ENCODE measurements at places on chromosomes 5 and 9.

DNA sequence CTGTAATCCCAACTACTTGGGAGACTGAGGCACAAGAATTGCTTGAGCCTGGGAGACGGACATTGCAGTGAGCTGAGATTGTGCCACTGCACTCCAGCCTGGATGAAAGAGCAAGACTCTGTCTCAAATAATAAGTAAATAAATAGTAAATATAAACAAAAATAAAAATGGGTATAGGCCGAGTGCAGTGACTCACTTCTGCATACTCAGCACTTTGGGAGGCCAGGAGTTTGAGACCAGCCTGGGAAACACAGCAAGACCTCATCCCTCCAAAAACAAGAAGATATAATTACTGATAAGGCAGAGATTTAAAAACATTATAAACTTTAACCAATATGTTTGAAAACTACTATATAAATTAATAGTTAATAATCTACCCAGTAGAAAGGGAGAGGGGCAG, 37.8 kb upstream of the SUSD1 start:
- no peak for DNase-seq

DNA sequence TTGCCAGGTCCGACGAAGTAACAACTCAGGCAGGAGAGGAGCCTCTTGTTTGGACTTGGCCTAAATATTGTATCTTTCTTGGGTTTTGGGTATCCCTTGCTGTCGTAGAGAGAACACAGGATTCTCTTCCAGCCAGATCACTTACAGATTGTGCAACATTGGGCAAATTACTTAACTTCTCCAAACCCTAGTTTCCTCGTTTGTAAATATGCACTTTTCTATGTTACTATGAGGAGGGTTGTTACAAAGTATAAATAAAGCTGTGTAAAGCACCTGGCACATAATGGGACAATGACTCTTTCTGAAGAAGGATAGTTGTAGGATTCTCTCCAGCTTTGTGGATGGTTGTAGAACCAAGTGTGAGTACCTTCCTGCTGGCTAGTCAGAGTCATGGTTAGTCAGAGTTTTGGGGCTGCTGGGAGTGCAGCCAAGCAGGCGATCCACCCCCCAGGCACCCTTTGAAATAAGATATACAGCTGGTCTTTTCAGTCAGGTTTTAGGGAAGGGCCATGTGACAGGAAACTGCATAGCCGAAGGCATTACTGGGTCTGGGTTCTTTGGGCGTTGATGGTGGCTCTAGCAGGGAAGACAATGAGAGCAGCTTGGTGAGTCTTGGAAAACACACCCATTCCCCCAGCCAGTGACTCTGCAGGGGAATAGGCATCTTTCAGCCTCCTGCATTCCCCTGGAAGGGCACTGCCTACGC, 49.9 kb upstream of the GDNF start:
- no peak for DNase-seq

DNA sequence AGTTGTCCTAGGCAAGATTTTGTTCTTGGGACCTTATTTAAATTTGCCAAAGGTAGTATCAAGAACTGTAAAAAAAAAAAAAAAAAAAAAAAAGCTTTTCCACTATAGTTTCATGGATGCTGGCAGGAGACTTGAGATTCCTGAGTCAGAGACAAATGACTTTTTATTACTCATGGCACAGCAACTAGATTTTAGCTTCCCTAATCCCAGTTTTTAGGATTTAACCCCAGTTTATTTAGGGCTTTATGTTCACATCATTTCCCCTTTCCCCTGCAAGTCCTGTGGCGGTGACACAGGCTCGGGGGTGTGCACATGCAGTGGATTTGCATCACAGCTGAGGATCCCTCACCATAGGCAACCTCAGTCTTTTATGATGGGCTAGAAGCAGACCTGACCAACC, 144.9 kb downstream of the GOLPH3 start:
- no peak for DNase-seq

DNA sequence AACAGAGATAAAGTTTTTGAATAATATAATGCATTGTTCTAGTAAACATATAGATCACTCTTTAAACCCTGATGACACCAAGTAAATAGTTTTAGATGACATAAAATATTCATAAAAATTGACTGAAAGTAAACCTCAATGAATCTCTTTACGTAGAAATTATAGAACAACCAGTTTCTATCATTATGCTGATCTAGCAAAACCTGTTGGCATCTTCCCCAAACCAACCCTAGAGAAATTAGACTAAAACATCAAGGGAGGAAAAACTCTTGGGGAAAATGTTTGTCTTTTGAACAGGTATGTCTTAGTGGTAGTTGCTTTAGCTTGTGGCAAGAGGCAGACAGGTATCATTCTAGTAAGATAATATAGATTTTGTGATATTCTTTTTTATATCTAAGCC, 747.0 kb upstream of the CDH6 start:
- DNase-seq, result no peak

DNA sequence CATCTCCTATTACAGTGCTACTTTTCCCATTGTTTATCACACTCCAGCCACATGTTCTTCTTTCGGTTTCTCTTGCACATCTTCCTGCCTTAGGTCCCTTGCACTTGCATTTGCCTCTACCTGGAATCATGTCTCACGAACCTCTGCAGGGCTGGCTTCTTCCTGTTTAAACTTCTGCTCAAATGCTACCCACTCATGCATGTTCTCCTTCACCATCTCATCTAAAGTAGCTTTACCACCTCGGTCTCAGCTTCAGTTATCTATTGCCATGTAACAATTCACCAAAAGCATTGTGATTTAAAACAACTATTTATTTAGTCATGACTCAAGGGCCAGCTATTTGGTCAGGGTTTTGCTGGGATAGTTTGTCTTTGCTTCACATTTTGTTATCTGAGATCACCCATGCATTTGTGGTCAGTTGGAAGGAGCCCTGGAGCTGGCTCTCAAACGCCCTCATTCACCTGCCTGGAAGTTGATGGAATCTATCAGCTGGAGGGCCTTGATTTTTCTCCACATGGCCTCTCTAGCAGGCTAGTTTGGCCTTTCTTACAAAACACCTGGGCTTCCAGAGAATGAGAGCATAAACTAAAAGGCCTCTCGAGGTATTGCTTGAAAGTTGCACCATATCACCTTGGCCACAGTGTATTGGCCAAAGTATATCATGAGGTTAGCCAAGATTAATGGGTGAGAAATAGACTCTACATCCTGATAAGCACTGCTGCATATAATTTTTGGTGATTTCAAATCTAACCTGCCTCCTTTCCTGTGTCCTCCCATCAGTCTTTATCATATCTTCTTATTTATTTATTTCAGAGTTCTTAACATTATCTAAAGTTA, 21.4 kb downstream of the SPINK1 start:
- DNase-seq, result no peak

GRCh38 chr5:83507431-83507830, 35.9 kb downstream of the VCAN start:
- no peak for DNase-seq

- no peak for DNase-seq
Measured at GRCh38 chr5:74772359-74772758, 5.3 kb downstream of the NSA2 start.

GRCh38 chr5:55829956-55830355, 21.2 kb upstream of the IL31RA start:
- DNase-seq, result no peak

DNA sequence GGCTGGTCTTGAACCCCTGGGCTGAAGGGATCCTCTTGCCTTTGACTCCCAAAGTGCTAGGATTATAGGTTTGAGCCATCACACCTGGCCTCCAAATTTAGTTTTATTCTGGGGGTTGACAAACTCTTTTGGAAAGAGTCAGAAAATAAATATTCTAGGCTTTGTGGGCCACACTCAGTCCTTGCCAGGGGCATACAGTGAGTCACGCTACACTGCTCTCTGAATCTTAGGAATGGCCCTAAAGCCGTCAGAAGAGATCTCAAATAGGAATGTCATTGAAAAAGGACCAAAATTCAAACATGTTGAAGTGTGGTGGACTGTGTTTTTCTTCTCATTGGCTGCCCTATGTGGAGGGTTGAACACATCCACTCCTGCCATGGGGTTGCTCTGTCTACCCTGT, 127.7 kb upstream of the BASP1 start:
- DNase-seq, result no peak

DNA sequence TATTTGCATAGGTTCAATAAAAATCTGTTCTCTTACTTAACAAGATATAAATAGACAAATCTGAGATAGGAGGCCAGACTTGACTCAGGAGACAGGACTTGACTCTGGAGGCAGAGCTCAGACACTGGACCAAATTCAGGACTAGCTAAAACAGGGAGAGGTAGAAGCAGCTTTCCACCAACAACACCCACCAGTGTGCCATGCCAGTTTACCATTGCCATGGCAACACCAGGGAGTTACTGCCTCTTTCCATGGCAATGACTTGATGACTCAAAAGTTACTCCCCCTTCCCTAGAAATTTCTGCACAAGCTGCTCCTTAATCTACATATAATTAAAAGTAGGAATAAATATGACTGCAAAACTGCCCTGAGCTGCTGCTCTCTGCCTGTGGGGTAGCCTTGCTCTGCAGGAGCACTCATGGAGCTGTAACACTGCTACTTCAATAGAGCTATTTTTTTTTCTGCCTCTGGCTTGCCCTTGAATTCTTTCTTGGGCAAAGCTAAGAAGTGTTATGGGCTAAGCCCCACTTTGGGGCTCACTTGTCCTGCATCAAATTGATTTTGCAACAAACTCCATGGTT, 473.0 kb downstream of the PLK2 start:
- DNase-seq, result no peak

DNA sequence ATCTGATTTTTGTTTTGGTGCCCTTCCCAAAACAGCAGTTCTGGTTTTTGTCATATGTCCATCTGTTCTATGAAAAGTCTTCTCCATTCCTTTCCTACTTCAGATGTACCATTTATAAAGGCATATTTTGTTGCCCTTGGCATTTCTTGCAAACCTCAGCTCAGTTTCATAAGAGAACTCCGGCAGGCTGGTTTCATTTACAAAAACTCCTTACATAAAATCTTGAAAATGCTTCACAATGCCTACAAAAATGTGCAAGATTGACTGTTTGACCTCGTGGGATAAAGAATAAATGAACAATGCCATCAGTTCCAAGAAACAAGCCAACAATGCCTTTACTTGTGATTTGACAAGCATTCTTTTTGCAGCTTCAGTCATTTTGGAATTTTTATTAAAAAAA, 39.1 kb upstream of the CTNNAL1 start:
- no peak for DNase-seq

GRCh38 chr5:73303148-73304079, 130.4 kb downstream of the TMEM174 start:
- no peak for DNase-seq

DNA sequence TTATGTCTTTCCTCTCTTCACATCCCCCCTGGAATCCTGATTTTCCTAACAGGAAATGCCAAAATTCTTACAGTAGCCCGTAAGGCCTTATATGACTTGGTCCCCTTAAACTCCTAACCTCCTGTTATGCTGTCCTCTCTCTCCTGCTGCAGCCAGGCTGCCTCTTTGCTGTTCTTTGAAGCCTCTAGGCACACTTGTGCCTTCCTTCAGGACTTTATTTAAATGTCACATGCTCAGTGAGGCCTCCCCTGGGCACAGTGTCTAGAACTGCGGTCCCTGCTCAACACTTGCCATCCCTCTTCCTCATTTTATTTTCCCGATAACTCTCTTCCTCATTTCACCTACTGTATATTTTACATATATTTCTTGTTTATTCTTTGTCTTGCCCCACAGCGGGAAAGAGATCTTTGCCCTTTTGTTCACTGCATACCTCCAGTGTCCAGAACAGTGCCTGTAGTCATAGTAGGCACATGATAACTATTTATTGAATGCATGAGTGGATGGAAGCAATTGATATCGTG, 5.5 kb upstream of the SHB start:
- DNase-seq, result no peak

DNA sequence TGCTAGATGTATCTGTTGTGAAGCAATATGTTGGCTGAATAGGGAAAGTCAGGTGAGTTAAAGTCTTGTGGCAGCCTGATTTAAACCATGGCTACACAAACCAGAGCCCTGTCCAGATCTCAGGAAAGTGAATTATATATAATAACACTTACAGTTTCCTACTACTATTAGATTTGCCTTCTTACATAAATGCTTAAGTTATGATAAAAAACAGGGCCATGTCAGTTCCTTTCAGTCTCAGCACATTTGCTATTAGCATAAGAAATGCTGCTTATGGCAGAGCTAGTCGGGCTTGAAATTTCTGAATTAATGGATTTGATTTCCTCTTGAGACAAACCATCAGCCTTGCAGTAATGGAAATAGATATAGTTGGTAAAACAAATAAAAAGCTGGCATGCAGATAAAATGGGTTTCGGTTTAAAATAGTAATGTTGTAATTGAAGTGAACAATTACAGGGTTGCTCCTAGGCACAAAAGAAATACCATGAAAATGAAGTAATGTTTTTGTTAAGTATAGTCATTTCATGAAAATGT, 664.2 kb upstream of the ZNF608 start:
- no peak for DNase-seq

DNA sequence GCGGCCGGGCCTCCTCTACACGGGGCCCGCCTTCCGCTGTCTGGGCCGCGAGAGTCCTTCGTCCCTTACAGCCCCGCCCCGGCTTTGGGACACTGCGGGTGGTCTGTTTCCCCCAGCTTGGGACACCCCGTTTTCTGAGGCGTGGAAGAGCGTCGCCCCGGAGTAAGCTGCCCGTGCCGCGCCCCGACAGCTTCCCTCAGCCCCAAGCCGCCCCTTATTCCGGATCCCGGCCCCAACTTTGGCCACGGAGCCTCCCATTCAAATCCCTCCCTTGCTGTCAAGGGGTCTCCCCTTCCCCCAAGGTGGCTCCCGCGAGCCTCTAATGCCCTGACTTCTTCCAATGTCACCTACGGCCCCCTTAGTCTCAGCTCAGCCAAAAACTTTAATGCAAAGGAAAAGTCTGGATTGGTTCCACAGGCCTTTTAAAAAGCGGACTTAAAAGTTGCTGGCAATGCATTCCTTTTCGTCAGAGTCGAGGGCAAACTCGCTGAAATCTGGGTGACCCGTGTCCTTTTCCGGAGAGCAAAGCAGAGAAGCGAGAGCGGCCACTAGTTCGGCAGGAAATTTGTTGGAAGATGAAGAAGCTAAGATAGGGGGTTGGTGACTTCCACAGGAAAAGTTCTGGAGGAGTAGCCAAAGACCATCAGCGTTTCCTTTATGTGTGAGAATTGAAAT, 19.8 kb downstream of the EXOSC2 start:
- DNase-seq, result no peak

GRCh38 chr9:87653941-87654340, 72.0 kb upstream of the CTSL start:
- DNase-seq, result no peak

DNA sequence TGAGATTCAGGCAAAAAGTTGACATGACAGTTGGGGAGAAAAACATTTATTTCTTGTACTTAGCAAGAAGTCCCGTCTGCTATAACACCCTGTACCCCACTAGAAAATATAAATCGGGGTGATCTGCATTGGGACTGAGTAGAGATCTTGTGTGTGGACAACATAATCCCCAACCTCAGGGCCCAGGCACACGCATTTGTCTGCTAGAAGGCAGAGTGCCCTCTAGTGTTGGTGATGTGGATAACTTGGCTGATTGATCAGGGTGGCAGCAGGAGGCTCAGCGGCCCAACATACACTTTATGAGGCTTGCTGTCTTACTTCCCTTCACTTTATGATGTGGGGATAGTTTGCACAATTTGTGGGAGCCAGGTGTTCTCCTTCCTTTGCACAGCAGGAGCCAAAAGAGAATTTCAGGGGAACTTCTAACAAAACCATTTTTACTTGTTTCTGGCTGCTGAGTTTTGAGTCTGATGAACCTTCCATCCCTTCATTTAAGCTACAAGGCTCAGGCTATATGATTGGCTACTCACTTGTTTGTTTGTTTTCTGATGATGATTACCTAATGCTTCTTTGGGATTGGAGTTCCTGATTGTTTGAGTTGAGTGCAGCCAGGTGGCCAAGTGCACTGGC, 263.2 kb downstream of the DMAC1 start:
- DNase-seq, result no peak

- no peak for DNase-seq
Measured at GRCh38 chr5:14416621-14417275, 164.8 kb upstream of the OTULINL start.

Data from activated T-helper 9 cell treated with anti-CD3 and anti-CD28 coated beads, Interleukin-2, amount 50 U/mL, for 16 hours (primary cell).